ENCODE measurements at places on chromosomes 2 and 18.

DNA sequence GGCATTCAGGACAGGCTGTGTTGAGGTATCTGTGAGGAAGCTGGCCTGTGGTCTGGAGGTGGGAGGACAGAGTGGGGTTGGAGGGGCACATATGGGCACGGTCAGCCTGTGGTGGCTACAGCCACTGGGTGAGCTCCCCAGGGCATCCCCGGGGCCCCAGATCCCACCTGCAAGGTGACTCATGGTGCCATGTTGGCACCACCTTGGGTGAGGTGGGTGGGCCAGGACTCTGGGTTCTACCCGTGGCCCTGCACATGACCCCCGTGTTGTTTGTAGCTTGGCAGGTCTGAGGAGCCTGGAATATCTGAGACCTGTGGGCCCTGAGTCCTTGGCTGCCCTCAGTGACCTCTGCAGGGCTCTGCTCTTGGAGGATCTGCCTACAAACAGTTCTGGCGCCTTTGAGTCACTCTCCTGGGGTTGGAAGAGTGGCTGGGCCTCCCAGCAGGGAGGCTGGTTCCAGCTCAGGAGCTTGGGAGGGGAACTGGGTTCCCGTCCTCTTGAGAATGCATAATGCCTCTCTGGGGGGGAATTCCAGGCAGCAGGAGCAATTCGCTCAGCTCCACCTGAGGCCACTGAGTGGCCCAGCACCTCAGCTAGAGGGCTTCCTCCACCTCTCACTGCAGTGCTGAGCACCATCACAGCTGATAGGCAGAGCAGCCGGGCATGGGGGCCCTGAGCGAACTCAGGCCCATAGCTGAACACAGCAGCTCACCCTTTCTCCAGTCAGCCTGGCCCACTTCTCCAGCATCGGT lies 105.1 kb downstream of the DYSF start:
- DNase-seq, result no peak

DNA sequence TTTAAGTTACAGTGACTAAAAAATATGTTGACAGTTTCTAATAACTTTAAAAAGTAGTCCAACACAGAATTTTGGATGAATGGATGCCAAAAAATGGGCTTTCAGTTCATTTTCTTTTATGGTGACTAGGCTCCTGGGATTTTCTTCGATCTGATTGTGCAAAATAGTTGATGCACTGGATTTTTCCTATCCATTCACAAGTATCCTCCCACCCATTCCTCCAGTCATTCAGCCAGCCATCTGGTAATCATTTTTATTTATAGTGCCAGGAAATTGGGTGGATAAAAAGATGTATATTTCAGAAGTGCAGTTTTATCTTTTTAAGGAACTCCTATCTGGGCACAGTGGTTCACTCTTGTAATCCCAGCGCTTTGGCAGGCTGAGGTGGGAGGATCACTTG lies 175.1 kb downstream of the PTPRM start:
- DNase-seq, result no peak

DNA sequence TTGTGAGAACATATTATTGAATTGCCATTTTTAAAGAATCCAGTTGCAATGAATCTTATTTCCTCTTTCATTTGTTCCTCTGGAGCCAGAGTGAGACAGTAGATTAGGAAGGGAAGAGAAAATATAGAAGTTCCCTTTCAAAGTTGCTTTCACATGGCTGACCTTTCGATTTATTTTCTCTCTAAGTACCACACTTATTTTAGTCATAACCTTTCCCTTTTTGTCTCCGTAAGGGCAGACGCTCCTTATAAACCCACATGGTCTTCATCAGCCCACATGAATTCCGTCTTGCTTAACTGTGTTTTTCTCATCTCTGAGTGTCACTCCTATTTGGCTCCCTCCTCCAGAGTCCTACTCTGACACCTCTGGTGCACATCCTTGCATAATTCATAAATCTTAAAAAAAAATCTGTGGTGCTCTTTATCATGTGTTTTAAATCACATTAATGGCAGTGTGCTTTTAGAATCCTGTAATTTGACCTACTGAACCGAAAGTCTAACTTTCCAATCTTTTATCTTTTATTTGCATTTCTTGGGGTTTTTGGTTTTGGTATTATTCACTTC lies 38.5 kb upstream of the ZNF396 start:
- DNase-seq, result no peak

DNA sequence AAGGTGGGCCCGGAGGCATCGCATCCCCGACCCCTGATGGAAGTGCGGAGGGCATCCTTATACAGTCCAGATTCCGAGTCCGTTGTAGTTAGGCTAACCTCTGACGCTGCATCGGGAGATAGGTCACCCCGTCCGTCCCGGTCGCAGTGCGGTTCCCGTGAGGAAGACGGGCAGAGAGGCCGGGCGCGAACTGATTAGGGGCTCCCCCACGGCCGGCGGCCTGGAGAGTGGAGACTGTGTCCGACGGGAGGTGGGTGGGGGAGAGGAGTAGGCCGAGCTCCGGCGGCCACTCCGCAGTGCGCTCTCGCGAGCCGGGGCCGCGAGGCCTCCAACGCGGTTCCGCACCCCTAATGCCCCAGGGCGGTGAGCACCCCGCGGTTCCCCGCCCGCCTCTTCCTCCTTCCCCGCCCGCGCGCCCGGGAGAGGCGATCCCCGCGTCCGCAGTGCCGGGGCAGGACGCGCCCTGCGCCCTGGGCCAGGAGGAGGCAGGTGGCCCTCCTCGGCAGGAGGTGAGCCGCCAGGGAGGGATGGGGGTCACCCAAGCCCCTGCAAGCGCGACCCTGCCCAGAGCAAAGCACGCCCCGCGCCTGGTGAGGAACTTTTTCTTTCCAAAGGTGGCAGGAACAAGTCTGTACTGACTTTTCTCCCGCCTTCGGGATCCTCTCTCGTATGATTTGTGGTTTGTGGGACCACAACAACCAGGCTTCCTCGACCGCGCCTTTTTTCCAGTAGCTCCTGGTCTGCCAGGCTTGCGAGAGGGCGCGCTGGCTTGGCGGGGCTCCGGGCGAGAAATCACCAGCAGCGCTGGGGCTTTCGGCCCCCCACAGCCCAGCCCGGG lies 1.4 kb upstream of the SP5 start:
- no peak for DNase-seq

DNA sequence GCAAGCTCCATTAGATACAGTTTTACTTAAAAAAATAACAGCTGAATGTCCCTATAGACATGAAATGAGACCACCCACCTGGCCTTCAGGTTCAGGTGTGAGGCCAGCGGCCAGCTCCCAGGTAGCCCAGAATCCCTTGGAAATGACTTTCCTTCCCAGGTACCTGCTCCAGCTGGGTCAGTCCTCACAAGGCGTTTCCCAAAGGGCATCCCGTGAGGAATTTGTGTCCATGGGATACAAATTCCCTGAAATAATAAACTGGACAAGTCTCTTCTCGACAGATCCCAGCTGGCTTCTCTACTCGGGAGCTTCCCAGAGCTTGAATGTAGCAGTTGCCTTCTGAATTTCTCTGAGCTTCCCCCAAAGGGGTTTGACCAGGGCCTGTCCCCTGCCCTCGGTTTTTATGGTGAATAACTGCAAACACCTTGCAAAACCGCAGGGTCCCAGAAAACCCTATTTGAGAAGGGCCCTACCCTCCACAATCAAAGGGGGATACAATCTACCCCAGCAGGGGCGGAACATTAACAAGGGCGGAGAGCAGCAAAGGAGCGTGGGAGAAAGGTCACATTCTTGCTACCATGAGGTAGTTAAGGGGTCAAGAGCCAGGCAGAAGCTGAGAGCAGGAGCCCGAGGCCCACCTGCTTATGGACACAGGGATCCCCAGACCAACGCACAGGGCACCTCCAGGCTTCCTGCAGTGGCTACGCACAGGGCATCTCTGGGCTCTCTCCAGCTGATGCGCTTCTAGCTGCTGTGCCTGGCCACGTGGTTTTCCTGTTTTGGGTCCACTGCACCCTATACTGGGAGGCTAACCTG lies 107.7 kb downstream of the HDAC4 start:
- no peak for DNase-seq

- no peak for DNase-seq
Observed at GRCh38 chr18:44961288-44961995, 280.8 kb downstream of the SETBP1 start.

DNA sequence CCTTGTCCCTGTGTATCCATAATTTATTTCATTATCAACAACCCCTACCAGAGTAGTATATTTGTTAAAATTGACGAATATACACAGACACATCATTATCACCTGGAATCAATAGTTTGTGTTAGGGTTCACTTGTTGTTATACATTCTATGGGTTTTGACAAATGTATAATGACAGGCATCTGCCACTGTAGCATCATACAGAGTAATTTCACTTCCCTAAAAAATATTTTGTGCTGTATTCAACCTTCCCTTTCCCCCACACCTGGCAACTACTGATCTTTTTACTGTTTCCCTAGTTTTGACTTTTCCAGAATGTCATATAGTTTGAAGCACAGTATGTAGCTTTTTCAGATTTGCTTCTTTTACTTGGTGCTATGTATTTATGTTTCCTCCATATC lies 132.0 kb downstream of the ZNF804A start:
- no peak for DNase-seq

GRCh38 chr2:134246154-134246874 lies 7.6 kb upstream of the MGAT5 start:
- no peak for DNase-seq

All from activated CD4-positive, alpha-beta T cell treated with anti-CD3 and anti-CD28 coated beads, Interleukin-2, amount 50 U/mL, for 4 hours (primary cell).